ENCODE measurements at places on chromosomes 5 and 9.

GRCh38 chr9:13845460-13845859, 468.5 kb downstream of the NFIB start:
- DNase-seq = no peak

GRCh38 chr5:112366987-112367386, 52.1 kb downstream of the EPB41L4A start:
- DNase-seq = no peak

- DNase-seq = no peak
Measured at GRCh38 chr9:96040591-96041461, 165.3 kb downstream of the ERCC6L2 start.

GRCh38 chr5:50749181-50749580, 82.7 kb downstream of the PARP8 start:
- no peak for DNase-seq

GRCh38 chr9:86751207-86751606, 196.1 kb downstream of the GAS1 start:
- DNase-seq = no peak

GRCh38 chr5:96595300-96596090, 66.7 kb upstream of the CAST start:
- no peak for DNase-seq

GRCh38 chr5:19536387-19536786, 451.6 kb downstream of the CDH18 start:
- DNase-seq = no peak

- no peak for DNase-seq
Measured at GRCh38 chr9:20573023-20573422, 49.3 kb downstream of the MLLT3 start.

GRCh38 chr5:144203750-144204596, 33.3 kb downstream of the KCTD16 start:
- DNase-seq = no peak

DNA sequence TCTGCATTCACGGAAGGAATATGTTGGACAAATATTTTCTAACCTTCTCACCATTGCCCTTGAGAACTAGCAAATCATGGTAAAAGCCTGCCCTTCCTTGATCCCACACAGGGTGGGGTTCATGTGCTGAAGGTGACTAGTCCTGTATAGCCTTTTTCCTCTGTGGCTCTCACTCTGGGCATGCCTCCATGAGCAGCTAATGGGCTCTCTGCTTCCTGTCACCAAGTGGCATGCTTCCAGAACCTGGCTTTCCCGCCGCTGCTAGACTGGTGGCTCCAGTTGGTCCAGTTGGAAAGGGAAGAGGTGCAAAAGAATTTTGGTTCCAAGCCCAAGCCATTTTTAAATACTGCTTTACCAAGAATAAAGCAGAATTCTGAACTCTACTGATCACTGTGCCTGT, 35.5 kb downstream of the FBXO10 start:
- no peak for DNase-seq

DNA sequence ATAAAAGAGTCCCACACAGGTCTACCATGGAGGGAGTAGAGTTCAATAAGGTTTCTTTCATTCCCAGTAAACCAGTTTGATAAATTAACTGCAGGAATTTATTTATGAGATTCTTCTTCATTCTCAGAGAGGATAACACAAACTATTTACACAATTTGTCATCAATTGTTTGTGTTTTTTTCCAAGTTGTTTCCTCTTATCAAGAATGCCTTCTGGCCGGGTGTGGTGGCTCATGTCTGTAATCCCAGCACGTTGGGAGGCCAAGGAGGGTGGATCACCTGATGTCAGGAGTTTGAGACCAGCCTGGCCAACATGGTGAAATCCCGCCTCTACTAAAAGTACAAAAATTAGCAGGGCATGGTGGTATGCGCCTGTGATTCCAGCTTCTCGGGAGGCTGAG, 216.7 kb downstream of the MLLT3 start:
- DNase-seq = no peak

- DNase-seq = no peak
Measured at GRCh38 chr9:78879324-78880100, 582.6 kb downstream of the PSAT1 start.

DNA sequence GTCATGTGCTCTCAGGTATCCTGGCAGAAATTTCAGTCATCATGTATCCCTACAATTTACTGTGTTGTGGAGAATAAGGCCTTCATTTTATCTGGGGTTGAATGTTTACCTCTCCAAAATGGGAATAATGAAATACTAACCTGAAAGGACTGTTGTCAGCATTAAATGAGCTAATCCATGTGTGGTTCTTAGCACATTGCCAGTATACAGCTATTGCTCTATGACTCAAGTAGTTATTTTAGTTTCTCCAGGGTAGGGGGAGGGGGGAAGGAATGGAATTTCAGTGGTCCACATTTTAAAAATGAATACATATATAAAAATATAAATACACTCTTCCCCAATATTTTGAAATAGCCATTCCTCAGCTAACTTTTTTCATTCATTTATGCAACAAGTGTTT, 3.5 kb downstream of the PAM start:
- DNase-seq = no peak

DNA sequence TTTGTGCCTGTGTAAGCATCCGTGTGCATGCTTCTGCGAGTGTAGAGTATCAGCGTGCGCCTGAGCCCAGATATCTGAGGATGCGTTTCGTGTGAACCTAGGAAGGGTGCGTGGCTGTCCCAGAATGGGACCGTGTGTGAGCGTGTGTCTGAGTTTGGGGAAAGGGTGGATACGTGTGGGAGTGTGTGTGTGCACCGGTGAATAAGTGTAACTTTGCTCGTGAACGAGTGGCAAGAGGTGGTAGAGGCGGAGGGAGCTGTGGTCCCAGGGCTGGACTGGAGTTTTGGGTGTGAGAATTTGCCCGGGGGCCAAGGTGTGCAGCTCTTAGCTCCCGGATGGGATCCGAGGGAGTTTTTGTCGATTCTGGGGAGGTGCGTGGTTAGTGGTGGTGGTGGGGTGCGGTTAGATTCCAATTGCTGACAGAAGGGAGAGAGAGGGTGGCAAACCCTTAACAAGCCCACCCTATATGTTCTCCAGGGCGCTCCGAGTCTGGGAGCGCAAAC, 686 bp upstream of the COL27A1 start:
- DNase-seq = no peak

DNA sequence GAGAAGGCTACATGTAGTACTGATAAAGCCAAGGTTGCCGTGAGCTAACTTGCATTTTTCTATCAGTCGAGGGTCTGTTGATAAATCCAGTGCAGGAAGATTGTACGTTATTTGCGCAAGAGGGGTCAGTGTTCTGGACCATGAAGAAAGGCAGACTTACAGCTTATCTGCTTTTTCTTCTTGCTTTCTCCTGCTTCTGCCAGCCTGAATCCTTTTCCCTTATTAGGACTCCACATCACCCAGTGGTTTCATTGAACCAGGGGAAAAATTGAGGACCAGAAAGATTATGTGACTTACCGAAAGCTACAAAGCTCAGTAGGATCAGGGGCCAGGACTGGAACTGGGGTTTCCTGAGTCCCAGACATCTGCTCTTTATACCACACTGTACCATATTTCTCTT, 534.6 kb upstream of the BRINP1 start:
- DNase-seq = no peak

DNA sequence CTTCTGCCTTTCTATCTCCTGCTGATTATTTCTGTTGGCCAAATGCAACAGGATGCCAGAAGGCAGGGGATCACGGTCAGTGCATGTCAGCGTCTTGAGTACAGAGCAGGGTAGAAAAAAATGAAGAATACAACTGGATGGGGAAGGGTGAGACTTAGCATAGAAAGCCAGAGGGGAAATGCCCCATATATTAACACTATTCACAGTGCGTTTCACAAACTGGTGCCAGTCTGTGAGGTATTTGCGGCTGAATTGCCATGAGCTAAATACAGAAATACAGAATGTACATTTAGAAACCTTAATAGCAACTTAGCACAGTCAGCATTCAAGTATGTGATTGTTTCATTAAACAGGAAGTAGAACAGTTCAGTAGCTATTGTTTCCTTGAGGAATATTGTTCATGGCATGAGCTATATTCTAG, 31.0 kb upstream of the SLC1A3 start:
- no peak for DNase-seq

DNA sequence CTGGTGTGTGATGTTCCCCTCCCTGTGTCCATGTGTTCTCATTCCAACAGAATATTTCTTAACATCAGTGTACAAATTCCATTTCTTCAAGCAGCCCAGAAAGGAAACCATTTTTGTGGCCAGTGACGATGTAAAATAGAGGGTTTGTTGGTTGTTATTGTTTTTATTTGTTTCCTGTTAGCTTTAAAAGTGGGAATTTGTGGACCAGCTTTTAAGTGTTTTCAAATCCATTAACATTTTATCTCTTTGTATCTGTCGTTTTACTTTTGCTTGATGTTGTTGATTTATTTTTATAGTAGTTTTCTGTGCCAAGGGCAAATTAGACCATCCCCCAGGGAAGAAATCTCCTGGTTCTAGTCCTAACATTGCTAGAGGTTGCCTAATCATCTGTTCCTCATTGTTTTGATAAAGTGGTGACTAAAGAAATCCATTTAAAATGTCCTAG, 100.0 kb downstream of the GDNF start:
- no peak for DNase-seq

GRCh38 chr5:128681764-128682592, 143.9 kb upstream of the FBN2 start:
- no peak for DNase-seq

DNA sequence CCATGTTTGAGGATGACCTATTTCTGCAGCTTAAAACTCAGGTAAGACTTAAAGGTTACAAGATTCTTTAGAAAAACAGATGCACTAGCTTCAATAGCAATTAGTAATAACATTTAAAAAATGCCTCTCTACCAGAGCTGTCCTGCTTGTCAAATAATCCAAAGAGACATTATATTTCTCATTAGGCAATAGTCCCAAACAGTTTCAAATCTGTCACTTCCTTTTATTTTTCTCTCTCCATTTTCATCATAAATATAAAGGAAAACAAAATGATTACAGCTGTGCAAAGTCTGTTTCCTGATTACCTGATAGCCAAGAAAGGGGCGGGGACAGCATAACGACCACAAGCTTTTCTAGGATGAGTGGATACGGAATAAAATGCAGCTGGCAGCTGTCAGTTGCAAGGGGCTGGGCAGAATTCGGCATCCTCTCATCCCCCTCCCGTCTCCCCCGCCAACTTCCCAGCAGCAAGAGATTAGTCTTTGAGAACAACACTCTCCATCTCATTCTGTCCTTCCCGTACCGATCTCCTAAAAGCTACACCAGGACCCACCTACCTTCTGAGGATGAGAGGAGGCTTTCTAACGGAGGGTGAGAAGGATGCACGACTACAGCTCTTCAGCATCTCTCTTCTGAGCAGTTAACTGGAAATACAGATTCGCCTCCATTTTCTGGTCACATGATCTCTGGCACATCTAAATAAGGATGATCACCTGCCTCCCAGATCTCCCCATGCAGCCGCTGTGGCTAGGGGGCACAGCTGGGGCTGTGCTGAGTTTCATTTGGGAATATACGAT, 72.5 kb upstream of the PCA3 start:
- DNase-seq = no peak

DNA sequence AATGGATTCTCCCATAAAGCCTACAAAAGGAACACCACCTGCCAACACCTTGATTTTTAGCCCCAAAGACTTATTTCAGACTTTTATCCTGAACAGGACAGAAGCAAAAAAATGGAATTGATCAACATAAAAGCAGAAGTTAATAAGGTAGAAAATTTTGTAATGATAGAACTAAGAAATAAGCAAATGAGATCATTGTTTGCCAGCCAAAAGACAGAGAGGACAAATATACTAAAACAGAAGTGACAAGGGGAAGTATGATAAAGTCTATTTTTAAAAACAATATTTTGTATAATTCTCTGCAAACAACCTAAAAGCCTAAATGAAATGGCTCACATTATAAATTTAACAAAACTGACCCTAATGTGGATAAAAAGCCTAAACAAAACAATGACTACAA, 110.5 kb upstream of the PRSS3 start:
- DNase-seq = no peak

DNA sequence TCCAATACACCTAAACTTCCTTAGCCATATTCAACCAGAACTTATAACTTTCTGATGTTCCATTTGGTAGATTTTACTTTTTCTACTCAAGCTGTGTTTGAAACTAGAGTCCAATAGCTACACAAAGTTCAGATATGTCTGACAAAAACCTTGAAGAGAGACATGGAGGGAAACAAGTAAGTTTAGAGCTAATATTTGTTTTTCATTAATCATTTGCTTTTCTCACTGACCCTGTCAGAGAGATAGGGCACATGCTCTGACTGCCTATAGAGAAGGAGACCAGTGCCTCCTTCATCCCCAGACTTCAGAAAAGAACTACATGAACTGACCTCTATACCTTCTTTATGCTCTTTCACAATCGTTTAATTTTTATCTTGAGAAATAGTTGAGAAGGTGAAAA, 157.0 kb upstream of the PPP1R2B start:
- DNase-seq = no peak

GRCh38 chr5:142821034-142821732, 51.0 kb downstream of the ARHGAP26 start:
- no peak for DNase-seq

- DNase-seq = no peak
Measured at GRCh38 chr5:159884917-159885620, 31.2 kb upstream of the ADRA1B start.

DNA sequence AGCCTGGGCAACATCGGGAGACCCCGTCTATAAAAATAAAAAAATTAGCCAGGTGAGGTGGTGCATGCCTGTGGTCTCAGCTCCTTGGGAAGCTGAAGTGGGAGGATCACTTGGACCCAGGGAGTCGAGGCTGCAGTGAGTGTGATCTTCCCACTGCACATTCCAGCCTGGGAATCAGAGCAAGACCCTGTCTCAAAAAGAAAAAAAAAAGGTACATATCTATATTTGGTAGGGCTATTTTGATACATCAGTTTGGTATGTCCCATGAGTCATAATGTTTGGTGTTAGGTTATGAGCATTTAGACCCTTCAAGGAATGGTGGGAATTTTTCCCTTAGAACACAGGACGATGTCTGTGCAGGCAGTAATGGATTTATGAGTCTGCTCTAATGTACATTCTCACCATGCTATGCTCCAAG, 55.3 kb upstream of the POU4F3 start:
- DNase-seq = no peak

DNA sequence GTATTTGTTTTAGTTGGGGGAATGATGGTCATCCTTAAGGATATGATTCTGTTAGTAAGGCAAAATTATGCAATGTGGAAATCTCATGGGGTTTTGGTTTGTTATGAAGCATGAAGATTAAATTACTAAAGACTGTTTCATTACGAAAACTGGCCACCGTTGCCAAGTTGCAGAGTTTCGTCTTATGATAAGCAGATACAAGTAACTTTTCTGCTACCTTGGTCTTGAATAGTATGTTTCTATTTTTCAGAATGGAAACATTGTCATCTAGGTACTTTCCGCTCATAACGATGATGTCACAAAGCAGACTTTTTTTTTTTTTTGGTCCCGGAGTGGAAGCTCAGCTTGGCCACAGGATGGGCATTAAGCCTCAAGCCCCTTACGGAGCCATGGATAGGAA, 4.2 kb downstream of the CCNI2 start:
- no peak for DNase-seq

DNA sequence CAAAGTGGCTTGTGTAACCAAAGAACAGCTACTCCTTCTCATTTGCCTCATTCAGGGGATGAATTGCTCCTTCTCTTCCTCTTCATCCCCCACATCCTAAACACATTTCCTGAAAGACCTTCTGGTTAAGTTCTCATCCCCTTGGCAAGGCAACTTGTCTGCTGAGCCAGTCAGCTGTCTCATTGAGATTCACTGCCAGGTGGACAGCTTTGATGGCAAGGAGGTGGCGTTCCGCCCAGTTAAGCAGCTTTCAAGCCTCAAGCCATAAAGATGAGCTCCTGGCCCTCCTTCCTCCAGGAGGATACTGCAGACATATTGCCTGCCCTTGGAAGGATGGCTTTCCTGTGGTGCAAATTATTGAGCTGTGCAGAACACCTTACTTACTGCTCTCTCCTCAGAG, 448.6 kb upstream of the MPDZ start:
- DNase-seq = no peak
